ENCODE measurements at places on chromosomes 1 and 21.
A peak's percentile ranks its signal among the peaks of the same experiment; 100 is the strongest.

DNA sequence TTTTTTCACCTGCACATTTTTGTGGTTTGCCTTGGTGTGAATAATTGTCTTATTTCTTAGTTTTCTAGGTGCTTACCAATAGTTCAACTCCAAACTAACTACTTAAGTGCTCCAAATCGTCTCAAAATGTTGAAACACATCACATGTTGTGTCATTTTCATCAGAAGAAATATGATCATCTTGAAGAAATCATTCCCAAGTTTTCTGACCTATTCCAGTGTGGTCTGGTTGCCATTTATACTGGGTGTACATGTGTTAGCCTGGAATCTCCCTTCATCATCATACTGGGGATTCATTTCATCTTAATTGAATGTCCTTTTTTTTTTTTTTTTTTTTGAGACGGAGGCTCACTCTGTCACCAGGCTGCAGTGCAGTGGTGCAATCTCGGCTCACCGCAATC lies 67.0 kb downstream of the EIF2B3 start:
- DNase-seq: no peak

- DNase-seq: no peak
Measured at GRCh38 chr1:26779098-26779668, 8.6 kb upstream of the PIGV start.

DNA sequence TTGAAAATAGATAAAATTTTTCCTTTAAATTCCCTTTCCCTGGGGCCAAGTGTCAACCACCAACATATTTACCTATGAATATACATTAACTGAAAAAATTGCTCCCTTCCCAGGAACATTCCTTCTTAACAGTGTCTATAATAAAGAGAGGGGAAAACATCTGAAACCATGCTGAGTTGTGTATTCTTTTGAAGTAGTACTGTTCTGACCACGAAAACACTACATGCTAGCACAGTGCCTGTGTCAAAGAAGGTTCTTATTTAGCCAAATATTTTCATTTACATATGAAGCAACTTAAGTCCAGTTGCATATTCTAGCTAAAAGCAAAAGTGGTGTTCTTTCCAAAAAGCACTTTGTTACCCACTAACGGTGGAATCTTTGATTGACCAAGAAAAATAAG lies 311.2 kb downstream of the VAV3 start:
- no peak for DNase-seq

DNA sequence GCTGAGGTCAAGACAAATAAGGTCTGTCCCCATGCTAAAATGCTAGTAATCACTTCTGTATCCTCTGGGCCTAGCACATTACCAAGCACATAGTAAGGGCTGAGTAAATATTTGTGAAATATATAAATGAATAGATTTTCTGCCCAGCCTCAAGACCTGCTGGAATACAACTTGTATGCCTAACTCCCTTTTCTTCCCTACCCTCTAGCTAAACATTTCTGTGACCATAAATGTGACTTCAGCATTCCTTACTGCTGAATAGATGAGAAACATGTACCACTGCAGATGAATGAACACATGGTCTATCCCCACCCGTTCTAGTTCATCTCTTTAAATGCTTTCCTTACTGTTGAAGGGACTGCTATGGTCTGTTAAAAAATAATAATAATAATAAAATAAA lies 209.0 kb upstream of the HOOK1 start:
- DNase-seq: no peak

- no peak for DNase-seq
Measured at GRCh38 chr1:50720457-50721053, 239.5 kb downstream of the FAF1 start.

DNA sequence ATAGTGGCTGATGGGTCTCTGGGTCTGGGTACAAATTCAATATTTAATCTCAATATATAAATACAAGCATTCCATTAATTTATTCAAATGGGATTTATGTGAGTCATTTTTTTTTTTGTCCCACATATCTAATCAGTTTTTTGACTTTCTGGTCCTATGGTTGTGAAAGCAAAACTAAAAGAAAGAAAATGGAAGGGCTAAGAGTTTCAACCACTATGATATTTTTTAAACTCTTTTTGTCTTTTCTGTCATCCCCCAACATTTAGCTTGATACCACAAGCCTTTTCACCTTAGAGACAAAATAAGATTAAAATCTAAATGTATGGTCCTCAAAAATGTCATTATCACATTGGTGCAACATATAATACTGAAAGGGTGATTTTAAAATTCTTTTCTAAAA lies 602.7 kb upstream of the CHRM3 start:
- no peak for DNase-seq

DNA sequence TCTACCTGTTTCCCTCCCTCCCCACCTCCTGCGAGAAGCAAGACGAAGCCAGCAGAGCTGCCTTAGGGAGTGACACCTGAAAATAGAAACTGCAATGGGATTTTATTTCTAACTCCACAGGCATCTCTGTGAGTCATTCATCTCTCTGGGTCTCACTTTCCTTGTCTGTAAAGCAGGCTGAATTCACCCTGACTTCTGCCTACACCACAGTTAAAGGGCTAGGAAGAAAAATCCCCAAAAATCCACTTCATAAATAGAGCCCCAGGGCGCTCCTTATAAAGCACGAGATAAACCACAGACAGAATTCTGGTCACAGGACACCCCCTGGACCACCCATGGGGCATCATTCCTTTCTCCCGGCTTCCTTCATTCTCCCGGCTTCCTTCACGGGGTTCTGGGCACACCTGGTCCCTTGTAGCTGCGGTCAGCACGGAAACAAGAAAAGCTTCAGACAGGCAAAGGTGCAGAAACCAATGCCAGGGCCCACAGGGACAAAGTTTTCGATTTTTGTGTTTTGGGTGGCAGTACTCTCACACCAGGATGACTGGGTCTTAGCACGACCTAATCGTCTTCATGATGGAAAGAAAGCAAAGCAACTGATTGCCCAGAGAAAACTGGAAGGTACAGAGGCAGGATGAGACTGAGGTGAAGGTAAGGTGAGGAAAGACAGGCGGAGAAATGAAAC lies 2.8 kb upstream of the H6PD start:
- DNase-seq: no peak

DNA sequence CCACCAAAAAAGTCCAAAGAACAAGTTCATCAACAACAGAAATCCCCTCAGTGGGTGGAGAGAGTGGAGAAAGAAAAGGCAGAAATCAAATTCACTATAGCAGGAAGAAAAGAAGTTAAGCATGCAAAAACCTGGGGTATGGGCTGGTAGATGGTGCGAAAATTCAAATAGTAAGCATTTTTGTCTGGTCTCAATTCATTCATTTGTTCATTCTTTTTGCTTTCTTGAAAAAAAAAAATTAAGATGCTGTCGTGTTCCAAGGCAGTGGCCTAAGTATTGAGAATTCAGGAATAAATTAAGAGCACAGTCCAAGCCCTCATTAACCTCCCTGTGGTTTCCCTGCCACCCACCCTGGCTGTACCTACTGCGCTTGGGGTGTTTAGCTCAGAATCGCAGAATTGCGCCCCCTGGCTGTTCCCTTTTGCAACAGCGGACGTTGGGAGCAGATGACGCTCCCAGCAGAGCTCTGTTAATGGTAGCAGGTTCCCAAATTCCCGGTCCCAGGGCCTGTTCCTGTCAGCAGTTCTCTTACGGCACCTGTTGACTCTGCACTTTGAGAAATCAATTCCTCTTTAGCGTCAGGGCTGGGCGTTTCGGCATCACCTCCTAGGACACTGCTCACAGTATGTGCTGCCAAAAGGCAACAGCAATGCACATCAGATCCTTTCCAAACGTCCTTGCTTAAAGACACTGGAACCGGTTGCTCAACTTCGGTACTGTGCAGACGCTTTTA lies 34.0 kb upstream of the SSX2IP start:
- DNase-seq: peak; percentile 37

DNA sequence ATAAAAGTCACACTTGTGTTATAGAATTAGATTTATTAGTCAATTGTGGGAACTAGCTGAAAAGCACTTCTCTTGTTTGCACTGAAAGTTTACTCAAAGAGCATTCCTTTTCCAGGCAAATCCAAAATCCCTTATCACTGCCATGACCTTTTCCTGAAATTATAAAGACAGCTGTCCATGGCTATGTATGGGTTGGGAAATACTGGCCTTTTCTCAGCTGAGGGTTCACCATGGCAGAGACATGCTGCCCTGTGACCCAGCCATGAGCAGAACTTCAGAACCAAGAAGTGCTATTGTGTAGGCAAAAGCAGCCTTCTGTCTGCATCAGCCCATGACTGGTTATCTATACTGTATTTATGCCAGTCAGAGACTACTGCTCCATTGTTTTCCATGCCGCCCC lies 9.8 kb upstream of the EDEM3 start:
- DNase-seq: no peak

DNA sequence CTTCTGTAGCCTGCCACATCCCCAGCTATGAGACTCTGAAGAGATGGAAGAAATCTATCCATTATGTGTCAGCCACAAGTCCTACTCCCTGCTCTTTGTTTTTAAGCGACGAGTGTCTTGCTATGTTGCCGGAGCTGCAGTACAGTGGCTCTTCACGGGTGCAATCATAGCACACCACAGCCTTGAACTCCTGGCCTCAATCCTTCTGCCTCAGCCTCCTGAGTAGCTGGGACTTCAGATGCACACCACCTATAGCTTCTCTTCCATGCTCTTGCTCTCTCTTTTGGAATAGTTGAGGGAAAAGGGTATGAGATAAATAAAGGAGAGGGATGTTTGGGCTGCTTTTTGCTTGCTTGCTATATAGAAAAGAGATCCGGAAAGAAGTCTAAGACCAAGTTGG lies 1.6 kb downstream of the TUFT1 start:
- no peak for DNase-seq

GRCh38 chr1:175385316-175385715 lies 192.7 kb upstream of the KIAA0040 start:
- DNase-seq: no peak

- DNase-seq: no peak
Measured at GRCh38 chr1:62433861-62434617, 2.8 kb upstream of the USP1 start.

GRCh38 chr1:50335036-50335435 lies 88.2 kb downstream of the DMRTA2 start:
- no peak for DNase-seq

GRCh38 chr21:35738347-35738961 lies 321.9 kb downstream of the SETD4 start:
- DNase-seq: no peak

- no peak for DNase-seq
Measured at GRCh38 chr1:210587566-210587965, 258.9 kb downstream of the HHAT start.

- no peak for DNase-seq
Measured at GRCh38 chr1:85339089-85339488, 62.7 kb upstream of the BCL10 start.

GRCh38 chr1:17145648-17146047 lies 26.4 kb upstream of the PADI2 start:
- no peak for DNase-seq

DNA sequence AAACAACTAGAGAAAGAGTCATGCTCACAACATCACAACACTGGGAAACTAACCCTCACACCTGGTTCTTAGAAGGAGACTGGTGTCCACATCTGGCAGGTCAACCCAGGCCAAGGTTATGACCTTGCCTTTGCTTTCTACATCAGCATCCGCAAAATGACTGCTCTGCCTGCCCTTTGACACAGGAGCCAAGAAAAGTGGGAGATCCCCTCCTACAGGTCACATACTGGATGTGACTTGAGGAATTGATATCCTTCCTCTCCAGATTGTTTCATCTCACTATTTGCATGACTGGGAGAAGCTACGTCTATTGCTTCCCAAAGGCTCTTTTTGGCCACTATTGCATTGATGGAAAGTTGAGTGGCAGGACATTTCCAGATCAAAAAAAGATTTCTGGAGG lies 115.5 kb downstream of the MIS18A start:
- no peak for DNase-seq

DNA sequence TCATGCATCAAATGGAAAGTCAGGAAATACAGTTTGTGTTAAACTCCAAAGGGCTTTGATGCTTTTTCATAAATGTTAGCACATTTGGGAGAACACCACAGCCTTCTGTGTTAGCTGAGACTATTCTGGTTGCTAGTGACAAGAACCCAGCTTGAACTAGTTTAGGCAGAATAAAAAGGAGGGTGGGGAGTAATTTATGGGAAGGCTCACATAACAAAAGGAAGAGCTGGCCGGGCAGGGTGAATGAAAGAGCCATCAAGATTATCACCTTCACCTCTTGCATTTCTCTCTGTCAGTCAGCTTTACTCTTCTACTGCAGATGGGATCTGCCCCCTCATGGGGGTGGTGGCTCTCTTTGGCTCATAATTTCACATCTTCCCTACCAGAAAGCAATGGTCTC lies 75.4 kb upstream of the VTCN1 start:
- DNase-seq: no peak

DNA sequence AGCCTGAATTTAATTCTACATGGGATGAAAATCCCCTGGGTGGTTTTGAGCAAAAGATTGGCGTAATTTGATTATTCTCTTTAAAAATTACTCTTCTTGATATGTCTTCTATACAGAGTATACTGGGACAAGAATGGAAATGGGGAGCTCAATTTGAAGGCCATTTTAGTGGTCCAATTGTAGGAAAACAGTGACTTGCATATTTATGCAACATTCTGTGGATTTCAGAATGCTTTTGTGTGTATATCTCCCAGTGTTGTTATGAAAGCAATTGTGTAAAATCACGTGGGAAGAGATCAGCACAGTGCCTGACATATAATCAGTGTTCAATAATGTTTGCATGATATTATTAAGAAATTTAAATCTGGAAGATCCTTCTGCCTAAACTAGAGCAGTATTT lies 575.9 kb upstream of the PBX1 start:
- DNase-seq: no peak

DNA sequence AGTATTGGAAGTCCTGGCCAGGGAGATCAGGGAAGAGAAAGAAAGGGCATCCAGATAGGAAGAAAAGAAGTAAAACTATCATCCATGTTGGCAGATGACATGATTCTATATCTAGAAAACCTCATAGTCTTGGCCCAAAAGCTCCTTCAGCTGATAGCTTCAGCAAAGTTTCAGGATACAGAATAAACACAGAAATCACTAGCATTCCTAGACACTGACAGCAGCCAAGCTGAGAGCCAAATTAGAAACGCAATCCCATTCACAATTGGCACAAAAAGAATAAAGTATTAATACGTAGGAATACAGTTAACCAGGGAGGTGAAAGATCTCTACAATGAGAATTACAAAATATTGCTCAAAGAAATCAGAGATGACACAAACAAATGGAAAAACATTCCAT lies 44.6 kb downstream of the ZFYVE9 start:
- DNase-seq: no peak

- no peak for DNase-seq
Measured at GRCh38 chr1:29453502-29454240, 217.3 kb downstream of the PTPRU start.

GRCh38 chr1:157696966-157697628 lies 3.5 kb downstream of the FCRL3 start:
- no peak for DNase-seq

- no peak for DNase-seq
Measured at GRCh38 chr1:104073463-104073902, 323.8 kb downstream of the AMY1C start.

DNA sequence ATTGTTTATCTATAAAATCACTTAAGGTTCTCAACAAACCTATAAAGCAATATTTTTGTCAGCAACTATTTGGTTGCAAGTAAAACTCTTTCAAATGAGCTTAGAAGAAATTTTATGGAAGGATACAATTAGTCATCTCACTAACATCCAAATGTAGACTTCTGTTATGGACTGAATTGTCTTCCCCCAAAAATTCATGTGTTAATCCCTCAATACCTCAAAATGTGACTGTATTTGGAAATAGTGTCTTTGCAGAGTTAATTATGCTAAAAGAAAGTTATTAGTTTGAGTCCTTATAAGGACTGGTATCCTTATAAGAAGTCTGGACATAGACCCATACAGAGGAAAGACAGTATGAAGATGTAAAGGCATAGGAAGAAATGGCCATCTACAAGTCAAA lies 357.8 kb upstream of the PRMT6 start:
- no peak for DNase-seq

GRCh38 chr1:11881749-11882441 lies 23.1 kb upstream of the NPPB start:
- no peak for DNase-seq

All from activated naive CD4-positive, alpha-beta T cell (primary cell).